ENCODE measurements at places on chromosomes 1 and 21.

GRCh38 chr1:209616366-209617046 lies 33.0 kb downstream of the CAMK1G start:
- DNase-seq, result no peak

- peak; percentile 5 for DNase-seq
Measured at GRCh38 chr1:63010913-63011660, 227.2 kb downstream of the ATG4C start.

DNA sequence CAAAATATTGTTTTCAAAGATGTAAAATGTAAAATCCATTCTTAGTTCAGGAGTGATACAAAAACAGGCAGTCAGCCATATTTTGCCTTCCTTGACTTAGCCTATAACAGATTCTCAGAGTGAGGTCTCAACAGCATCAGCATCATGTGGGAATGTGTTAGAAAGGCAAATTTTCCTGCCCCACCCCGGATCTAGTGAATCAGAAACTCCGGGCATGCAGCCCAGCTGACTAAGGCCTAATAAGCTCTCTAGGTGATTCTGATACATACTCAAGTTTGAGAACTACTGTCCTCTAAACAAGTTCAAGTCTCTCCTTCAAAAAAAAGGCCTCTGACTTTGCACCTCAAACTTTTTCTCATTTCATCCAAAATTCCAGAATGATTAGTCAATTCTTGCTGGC lies 46.9 kb upstream of the PRRC2C start:
- no peak for DNase-seq

DNA sequence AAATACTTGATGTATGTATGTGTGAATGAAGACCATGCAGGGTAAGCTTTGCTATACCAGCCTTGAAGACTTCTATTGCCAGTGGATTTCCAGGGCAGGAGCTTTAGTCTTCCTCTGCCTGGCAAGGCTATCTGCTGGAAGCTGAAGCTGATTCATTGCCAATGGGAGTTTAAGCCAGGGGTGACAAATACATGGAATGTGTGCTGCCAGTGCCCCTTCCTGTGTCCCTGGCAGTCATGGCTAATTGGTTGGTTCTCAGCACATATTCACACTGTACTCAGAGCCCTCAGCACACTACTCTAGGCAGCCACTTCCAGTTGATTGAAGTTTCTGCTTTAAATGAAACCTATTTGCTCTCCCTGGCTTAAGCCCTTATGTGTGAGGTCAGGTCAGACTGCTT lies 1.5 kb downstream of the ZSCAN20 start:
- no peak for DNase-seq
